Stimulated activated CD8-positive, alpha-beta memory T cell treated with anti-CD3 and anti-CD28 coated beads, Interleukin-7, amount 100 ng/mL, for 1 hour (primary cell): ENCODE measurements at places on chromosomes 16 and 17.

DNA sequence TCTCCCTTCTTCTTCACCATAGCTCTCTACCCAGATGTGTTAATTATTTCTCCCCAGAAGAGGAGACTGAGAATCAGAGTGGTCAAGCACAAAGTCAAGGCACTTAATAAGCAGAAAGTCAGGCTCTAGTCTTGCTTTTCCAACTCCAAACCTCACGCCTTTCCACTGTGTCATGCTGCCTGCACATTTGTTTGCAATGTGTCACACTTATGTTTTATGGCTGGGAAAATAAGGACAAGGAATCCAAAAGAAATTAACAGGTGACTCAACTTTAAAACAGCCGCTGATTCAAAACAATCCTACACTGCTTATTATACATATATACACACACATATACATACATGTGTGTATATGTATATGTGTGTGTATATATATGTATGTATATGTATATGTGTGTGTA lies 255.7 kb upstream of the DYNLRB2 start:
- no peak for DNase-seq

DNA sequence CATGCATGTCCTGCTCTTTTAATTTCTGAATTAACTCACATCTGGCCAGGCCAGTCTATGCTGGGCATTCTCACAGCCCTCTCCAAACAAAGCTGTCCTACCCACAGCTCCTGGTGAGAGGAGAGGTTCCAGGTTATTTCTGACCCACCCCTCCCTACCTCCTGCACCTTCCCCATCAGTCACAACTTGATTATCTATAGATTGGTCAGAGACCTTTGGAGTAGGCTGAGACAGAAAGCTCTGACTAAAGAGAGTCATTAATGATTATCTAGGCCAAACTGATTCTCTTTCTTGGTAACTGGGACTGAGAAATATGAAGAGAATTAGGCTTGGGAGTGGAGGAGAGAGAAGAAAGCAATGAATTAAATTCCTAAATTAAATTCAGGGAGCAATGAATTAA lies 1.4 kb upstream of the KRT222 start:
- no peak for DNase-seq

- DNase-seq: no peak
Observed at GRCh38 chr16:23082161-23082788, 67.0 kb downstream of the USP31 start.

- no peak for DNase-seq
Observed at GRCh38 chr16:29806641-29807425, 504 bp downstream of the MAZ start.

- no peak for DNase-seq
Observed at GRCh38 chr17:68249354-68249765, 1.5 kb downstream of the AMZ2 start.

DNA sequence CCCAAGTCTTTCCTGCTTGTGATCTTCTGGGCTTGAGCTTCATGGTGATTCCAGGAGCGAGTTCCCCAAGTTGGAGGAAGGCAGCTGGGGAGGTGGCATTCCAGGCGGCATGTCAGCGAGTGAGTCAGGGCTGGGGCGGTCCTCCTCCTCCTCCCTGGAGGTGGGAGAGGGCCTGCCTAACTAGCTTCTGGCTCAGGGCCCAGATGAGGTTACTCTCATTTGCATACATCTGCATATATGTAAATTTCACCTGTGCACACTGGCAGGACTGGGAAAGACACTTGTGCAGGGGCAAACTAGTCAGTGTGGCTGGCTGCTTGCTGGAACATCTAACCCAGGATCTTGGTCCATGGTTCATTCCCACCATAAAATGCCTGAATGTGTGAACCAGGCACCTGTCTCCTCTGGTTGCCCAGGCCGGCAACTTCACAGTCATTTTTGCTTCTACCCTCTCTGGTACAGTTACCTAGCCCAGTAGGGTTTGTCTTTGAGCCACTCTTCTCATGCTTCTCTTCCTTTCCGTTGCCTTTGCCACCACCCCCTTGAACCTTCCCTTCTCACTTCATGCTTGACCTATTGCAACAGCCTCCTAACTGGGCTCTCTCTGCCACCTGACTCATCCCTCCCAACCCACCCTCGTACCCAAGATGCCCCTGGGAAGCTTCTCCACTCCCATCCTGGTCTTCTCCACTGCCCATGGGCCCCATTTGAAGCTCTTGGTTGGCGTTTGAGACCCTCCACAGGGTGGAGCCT lies 9.6 kb upstream of the DLX4 start:
- no peak for DNase-seq

DNA sequence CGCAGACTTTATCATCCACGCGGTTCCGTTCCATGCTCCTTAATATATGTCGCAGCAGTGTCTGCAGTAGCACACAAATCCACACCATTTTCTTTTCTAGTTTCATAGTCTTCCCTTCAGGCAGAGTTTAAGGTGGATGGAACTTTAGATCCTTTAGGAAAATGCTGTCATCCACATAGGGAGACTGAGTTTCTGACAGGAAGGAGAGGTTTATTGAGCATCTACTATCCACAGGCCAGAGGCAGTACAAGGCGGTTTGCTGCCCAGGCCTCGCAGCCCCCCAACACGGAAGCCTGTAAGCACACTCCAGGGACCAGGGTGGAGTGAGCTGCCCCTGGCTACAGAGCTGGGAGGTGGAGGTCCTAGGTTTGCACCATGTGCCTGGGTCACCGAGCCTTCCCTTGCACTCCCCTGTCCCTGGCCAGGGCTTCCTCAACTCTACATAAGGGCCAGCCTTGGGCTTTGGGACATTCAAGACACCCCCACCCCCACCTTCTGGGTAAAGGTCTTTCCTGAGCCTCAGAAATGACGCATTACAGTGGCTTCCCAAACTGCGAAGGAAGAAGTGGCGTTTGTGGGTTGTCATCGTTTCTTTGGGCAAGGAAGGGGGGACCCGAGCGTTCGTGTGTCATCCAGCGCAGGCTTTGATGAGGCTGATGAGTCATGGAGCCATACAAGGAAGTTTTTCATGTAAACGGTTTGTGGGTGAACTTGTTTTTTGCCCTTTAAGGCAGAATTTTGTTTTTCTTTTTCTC lies 146.5 kb upstream of the PLCG2 start:
- DNase-seq: peak; percentile 53

GRCh38 chr17:78484271-78485246 lies 92.6 kb downstream of the DNAH17 start:
- DNase-seq: peak; percentile 38

GRCh38 chr17:76501018-76501826 lies at the start of gene RHBDF2:
Gene RHBDF2 (minus strand): TSS chr17:76501423. CDS start chr17:76481524, 19,899 bp downstream.
- peak; percentile 98 for DNase-seq

- peak; percentile 8 for DNase-seq
Observed at GRCh38 chr17:28897769-28898526, 415 bp upstream of the FLOT2 start.

DNA sequence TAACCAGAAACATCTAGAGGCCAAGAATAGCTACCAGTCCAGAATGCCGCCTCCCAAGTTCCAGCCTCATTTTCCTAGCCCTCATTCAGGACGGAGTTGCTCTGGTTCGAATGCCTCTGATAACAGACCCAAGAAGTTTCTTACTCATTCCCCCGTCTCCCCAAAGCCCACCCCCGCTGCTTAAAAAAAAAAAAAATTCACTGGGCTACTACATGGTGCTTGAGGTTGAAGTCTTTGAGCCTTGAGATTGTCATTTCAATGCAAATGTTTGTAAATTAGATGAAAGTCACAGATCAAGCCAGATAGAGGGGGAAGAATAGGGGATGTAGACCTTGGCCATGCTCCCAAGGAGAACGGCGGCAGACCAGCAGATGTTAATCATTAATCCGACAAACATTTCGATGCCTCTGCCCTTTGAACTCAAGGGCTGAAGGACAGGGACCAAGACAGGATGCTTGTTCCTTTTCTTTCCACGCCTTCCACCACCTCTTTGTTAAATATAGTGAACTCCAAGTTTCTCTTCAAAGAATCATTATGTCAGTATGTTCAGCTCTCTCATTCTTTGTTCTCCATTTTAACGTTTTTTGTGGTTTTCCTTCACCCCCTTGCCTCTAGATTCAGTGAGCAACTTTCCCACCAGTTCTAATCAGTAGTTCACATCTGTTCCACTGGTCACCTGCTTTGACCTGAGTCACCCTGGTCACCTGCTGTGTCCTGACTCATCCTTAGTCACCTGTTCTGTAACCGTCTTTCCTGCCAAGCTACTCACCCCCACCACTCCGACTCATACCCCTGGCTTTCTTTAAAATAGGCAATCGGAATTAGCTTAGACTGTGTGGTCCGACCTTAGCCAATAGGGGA lies 190.3 kb downstream of the CPPED1 start:
- no peak for DNase-seq

GRCh38 chr17:7109461-7110322 lies 4.9 kb downstream of the ASGR2 start:
- no peak for DNase-seq

DNA sequence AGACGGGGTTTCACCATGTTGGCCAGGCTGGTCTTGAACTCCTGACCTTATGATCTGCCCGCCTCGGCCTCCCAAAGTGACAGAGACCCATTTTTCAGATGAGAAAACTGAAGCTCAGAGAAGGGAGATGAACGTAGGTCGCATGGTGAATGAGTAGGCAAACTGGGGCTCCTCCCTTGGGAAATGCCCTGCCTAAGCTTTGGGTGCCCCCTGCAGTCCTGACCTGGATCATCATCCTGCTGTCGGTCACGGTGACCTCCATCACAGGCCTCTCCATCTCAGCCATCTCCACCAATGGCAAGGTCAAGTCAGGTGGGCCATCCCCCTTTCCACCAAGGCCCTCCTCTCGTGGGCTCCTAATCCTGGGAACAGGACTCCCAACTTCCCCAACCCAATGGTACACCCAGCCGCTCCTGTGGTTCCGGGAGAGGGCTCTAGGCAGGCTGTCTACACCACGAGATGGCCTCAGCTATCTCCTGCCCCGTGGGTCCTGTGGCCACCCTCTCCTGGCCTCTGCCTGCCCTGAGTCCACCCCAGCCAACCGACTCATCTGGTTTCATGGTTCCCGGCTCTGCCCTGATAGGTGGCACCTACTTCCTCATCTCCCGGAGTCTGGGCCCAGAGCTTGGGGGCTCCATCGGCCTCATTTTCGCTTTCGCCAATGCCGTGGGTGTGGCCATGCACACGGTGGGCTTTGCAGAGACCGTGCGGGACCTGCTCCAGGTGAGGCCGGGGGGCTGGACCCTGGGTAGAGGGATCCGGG lies 4.7 kb downstream of the SLC12A3 start:
- DNase-seq: no peak

DNA sequence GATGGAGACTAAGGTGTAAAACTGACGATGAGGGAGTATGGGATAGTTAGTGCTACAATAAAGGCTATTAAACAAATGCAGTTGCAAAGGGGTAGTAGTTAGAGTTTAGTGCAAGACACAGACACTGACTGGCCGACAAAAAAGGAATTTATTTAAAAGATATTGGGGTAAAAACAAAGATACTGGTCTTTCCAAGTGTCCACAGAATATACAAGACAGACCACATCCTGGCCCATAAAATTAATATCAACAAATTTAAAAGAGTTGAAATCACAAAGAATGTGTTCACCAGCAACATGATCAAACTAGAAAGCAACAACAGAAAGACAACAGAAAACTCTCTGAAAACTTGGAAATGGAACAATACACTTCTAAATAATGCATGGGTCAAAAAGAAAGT lies 54.7 kb downstream of the CFDP1 start:
- no peak for DNase-seq

DNA sequence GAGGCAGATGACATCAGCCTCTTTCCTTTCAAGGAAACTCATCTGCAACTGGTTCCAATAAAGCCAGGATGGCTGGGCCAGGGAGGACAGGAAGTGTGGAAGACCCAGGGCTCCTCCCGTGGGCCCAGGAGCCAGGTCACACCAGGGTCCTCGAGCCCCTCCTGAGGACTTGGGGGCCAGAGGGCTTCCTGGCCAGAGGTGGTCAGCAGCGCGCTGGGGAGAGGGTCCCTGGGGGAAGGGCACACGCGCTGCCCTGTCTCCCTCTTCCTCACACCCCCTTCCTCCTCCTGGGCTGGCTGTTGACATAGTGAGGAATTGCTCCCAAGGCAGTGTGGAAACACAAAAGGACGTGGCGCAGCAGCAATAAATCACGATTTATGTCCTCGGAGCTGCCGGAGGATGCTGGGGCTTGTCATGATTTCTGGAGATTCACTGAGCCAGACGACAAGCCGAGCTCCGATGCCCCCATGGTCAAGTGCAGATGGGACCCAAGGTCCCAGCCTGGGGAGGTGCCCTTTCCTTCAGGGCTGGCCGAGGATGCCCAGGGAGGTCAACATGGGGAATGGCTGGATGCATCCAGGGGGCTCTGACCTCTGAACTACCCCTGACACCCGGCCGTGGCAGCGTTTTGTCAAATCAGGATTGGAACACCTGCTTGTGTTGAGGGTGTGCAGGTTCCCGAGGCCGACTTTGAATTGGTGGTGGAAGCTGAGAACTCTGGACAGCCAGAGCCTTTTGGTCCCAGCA lies 152.6 kb downstream of the IRF8 start:
- DNase-seq: no peak
